ENCODE measurements at places on chromosomes 11 and 22.

DNA sequence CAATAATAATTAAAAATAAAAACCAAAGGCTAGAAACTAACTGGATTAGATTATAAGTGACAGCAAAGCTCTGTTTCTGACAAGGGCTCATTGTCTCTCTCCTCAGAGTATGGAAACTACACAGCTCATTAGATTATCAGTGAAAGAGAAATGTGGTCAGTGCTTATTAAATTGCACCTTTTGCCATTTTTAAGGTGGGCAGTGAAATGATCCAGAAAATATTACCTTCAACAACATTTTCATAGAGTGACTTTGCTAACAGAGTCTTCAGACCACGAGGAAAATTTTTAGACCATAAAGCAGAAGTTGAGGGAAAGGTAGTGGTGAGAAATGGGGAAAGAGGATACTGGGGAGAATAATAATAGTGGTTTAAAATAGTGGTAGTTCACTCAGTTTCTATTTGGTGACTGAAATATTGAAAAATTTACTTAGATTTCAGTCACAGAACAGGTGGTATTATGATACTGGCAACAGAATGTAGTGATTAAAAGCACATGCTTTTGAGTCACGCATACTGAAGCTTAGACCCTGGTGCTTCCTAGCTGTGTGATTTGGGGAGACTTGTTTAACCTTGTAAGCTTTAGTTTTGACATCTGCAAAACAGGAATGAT, 684.0 kb upstream of the CCDC90B start:
- DNase-seq = no peak

DNA sequence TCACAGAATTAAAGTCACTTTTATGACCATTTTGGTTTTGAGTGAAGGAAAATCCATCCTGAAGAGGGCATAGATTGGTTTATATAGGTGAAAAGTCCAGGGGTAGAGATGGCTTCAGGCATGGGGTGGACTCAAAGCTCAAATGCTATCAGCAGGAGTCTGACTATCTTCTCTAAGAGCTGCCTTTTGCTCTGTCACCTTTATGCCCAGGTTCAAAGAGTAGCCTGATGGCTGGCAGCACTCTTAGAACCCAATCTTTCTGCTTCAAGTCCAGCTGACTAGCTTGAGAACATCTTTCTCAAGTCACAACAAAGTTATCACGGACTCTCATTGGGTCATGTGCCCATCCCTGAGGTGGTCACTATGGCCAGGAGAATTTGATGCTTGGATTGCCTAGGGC, 27.2 kb upstream of the SWAP70 start:
- DNase-seq = no peak

GRCh38 chr22:32073823-32074380, 30.8 kb downstream of the SLC5A1 start:
- DNase-seq = no peak

DNA sequence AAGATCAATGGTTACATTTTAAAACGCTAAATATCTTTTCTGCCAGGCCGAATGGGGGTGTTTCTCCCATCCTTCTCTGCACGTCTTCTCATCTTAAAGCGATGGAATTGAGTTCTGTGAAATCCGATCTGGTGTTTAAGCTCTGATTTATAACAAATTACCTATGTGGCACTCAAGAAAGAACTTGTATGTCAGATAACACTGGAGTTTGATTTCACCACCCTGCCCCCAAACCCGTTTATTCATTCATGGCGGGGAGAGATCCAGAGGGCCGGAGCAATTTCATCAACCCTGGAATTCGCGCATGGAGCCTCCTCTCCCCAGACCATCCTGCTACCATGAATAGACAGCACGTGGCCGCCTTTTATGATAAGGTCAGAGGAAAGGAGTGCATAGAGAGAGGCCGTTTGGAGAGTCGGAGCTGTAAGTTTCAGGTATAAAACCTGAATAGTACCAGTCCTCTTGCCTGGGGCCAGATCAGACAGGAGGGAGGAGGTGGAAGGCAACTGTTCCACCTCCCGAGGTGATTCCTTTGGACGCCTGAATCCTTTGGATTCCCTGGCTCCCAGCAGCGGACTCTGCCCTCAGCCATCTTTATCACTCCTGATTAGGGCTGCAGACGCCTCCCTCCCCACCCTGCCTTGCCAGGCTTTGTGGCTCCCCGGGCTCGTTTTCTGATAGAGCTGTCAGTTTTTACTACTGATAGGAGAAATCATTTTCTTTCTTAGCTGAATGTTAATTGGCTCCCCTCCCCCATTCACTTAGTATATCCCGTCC, 27.3 kb upstream of the NFAM1 start:
- no peak for DNase-seq

DNA sequence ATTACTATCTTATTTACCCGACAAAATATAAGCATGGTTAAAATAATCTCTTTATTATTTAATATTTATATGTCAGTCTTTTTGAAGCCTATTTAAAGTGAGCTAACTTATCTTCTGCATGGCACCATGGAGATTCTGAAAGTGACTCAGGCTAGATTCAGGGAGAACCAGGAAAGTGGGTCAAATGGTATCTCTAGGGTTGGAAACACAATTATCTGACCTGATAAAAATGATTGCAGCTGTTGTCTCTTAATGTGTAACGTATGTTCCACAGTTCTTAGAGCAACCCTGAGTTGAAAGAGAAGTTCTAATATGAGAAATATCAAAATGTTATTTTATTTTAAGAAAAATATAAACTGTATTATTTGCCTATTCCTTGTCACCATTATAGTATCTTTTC, 143.1 kb upstream of the CARD18 start:
- DNase-seq = no peak

GRCh38 chr11:61103851-61104423, 1.6 kb downstream of the CD5 start:
- DNase-seq = no peak

- DNase-seq = no peak
Measured at GRCh38 chr11:83521647-83522596, 235.8 kb upstream of the CCDC90B start.

DNA sequence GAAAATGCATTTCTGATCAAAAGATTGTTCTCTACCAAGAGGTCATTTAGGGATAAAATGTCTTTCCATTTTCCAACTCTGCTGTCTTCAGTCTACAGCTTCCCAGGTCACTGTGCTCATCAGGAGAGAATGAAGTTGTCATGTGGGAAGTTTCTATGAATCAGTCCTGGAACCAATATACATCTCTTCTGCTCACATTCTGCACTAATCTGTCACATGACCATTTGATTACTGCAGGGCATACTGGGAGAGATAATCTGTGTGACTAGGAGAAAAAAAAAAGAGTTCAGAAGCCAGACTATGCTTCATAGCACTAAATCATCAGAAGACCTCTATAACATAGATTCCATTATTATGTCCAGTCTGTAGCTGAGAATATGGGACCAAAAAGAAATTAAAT, 611.5 kb downstream of the KCNA4 start:
- no peak for DNase-seq

- DNase-seq = no peak
Measured at GRCh38 chr11:79253280-79253679, 187.6 kb downstream of the TENM4 start.

DNA sequence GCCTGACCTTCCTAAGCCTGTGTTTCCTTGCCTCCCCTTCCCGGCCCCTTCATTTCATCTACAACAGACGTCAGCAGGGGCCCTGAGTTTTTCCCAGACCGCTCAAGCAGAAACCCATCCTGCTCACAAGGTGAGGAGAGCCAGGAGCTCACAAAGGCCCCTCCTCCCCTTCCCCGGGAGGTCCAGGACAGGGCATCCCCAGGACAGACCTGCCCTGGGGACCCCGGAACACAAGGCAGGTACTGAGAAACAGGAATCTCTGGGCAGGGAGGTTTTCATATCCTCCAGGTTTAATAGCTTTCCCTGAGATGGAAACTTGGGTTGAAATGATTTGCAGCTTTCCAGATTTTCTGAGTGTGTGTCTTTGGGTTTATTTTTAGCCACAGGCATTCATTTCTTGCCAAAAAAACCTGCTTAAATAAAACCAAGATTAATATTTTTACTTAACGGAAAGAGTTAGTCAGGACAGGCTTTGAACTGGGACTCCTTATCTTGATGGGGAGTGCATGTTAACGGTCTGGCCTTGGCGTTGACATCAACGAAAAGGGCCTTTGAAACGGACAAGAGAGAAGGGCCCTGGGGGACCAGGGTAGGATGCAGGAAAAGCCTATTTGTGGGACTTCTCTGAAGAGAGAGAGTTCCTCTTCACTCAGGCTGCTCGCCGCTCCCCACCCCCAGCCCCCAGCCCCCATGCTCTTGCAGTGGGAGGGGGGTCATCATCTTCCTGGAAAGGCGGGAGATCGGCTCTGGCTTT, 38.5 kb downstream of the TIMP3 start:
- no peak for DNase-seq

- DNase-seq = no peak
Measured at GRCh38 chr11:57263351-57263750, 26.3 kb upstream of the APLNR start.

GRCh38 chr22:37518509-37519267, 527 bp downstream of the CARD10 start:
- no peak for DNase-seq

DNA sequence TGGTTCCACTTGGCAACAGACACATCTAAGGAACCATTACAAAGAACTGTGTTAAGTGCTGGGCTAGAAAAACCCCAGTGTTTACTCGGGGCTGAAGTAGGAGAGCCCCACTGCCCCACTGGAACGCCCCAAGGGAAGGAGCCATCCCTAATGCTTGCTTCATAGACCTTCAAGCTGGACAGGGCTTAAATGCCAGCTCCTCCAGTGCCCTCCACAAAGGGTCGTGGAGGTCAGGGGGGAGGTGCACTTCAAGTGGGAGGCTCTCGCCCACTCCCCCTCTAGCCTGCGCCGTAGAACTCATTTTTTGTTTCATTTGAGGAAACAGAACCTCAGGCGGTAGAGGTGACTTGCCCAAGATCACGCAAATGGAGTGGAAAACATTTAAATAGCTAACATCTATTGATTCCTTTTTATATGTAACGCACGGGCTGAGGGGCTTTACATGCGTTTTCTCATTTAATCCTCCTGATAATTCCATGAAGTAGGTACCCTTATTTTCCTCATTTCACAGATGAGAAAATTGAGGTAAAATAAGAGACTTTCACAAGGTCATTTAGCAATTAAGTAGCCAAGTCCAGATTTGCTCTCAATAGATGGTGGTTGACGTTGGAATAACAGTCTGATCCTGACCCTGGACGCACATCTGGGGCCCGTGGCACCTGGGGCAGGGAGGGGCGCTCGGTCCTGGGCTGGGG, 545 bp upstream of the ZDHHC13 start:
- DNase-seq = no peak

- DNase-seq = no peak
Measured at GRCh38 chr22:48717076-48717810, 1110.4 kb downstream of the BRD1 start.
